GM20000 (cell line): ENCODE measurements at places on chromosomes 12 and 14.
A peak's percentile ranks its signal among the peaks of the same experiment; 100 is the strongest.

- no peak for DNase-seq
Measured at GRCh38 chr14:73745571-73746519, 31.7 kb upstream of the PNMA1 start.

DNA sequence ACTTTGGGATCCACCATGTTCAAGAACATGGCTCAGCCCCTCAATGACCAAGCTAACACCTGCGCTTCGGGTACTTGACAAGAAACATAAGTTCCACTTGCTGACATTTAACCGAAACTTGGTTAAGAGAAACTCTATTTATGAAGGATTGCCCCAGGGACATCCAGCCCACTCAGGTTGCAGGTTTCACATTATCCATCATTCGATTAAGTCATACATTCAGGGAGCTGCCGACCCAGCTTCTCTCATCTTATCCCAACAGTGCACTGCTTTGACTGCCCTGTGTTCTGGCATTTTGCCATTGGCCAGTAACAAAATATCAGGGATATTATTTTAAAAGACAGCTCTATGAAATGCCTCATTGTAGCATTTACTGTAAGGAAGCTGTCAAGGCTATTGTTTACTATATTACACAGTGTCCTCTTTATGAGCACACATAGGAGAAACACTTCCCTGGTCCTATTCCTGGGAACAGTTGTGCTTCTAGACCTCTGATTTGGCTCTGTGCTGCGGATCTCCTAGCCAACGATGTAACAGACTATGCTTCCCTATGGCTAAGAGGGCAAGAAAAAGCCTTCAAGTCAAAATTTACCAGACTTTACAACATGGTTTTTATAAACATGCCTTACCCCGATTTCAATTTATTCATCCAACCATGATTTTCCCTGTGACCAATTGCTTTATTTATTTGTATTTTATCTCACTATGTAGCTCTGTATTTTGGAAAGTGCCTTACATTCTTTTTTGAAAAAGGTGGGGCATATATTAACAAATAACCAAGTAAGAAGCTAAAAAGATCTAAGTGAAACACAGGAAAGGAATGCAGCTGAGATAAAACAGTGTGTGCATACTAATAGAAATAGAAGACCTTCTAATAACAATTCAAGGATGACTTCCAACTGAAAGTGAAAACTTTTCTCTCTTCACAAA, 109.3 kb downstream of the ITPR2 start:
- DNase-seq: peak; percentile 13

- peak; percentile 47 for DNase-seq
Measured at GRCh38 chr12:92445253-92446082, 257.3 kb upstream of the PLEKHG7 start.

DNA sequence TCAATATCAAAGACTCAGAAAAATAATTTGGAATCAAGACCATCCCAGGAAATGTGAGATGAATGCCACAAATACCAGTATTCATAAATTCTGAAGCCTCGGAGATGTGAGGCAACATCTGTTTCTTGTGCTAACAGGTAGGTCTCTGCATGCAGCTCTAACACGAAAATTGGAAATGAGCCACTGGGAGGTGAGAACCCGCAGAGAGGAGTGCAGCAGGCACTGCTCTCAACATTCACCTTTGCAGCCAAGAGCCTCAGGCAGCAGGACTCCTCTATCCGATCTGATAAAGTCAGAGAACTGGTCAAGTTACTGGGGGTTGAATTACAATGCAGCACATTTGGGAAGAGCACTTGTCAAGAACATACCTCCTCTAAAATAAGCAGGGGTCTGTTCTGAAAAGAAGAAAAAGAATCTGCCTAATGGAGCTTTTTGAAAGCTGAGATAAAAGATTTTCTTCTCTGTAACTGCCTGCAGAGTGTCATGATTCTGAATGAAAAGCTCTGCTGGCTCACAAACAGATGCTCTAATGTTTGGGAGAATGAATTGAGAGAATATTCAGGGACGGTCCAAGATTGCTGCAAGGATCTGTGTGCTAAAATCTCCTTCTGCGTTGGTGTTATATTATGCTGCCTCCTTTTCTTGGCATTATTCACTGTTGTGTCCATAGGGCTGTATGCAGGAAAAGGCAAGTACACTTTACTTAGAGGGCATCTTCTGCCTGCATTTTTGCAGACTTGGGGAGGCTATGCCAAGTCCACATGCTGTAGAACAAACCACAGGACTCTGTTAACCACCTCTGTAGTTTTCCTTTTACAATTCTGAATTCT, 209.6 kb upstream of the KRR1 start:
- DNase-seq: no peak

- DNase-seq: no peak
Measured at GRCh38 chr14:105470350-105471296, 4.0 kb upstream of the CRIP2 start.

GRCh38 chr12:109244073-109244472, 65.0 kb downstream of the FOXN4 start:
- no peak for DNase-seq

- no peak for DNase-seq
Measured at GRCh38 chr14:37600880-37601741, 5.7 kb downstream of the TTC6 start.

- DNase-seq: peak; percentile 49
Measured at GRCh38 chr14:89165189-89166181, 251.5 kb downstream of the FOXN3 start.

GRCh38 chr12:49878021-49878420, 25.7 kb downstream of the FAIM2 start:
- no peak for DNase-seq

- DNase-seq: no peak
Measured at GRCh38 chr14:38553586-38553985, 297.7 kb upstream of the CLEC14A start.

- DNase-seq: no peak
Measured at GRCh38 chr12:20262119-20262518, 106.2 kb upstream of the PDE3A start.

DNA sequence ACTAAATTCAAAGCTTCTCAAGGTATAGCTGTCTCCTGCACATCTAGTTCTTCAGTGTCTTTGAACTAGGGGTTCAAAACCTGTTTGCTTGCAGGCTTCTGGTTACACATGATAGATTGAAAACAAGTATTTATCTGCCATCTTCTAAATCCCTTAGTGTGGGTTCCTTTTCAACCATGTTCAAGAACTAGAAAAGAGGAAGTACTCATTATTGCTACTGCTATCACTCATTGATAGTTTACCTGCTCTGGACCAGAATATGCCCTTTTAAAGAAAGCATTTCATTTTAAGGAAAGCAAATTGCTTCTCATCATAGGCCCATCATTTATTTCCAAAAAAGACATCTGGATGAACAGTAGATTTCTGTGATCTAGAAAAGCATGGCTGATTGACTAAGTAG, 37.1 kb upstream of the VSX2 start:
- DNase-seq: no peak

- DNase-seq: peak; percentile 73
Measured at GRCh38 chr14:73771848-73772638, 57.9 kb upstream of the PNMA1 start.

GRCh38 chr12:67697967-67698366, 49.4 kb downstream of the DYRK2 start:
- DNase-seq: no peak
